ENCODE measurements at places on chromosomes 16 and 17.

GRCh38 chr16:81740169-81740568, 38.9 kb upstream of the PLCG2 start:
- no peak for DNase-seq

DNA sequence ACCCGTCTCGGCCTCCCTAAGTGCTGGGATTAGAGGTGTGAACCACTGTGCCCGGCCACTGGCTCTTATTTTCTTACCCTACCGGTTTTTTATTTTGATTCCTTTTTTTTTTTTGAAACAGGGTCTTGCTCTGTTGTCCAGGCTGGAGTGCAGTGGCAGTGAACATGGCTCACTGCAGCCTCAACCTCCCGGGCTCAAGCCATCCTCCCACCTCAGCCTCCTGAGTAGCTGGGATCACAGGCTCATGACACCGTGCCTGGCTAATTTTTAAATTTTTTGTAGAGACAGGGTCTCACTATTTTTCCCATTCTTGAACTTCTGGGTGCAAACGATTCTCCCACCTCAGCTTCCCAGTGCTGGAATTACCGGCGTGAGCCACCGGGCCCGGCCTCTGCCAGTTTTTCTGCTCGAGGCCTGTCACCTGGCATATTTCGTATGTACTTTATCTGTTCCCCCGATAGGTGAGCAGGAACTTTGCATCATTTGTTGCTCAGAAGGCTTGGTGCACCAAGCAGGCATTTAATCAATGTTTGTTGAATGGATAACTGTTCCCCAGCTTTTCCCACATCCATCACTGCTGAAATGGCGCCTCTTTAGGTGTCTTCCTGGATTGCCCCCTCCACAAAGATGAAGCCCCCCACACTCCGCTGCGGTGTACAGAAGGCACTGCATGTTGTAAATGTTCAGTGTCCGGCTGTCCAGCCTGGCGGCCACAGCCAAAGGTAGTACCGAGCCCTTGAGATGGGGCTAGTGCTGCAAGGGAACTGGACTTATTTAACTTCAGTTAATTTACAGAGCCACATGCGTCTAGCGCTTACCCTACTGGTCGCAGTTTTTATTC, 858 bp upstream of the TELO2 start:
- no peak for DNase-seq

DNA sequence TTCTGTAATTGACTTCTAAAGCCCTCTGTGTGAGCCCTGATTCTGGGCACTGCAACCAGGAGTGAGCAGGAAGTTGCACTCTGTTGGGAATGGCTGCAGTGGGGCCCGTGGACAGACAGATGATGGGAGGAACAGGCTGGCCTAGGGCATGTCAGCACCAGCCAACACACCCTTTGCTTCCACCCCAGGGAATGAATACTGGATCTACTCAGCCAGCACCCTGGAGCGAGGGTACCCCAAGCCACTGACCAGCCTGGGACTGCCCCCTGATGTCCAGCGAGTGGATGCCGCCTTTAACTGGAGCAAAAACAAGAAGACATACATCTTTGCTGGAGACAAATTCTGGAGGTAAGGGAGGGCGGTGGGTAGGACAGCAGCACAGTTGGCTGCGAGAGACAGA, 10.8 kb upstream of the LPCAT2 start:
- no peak for DNase-seq

GRCh38 chr17:16989230-16989952, 17.5 kb upstream of the TNFRSF13B start:
- DNase-seq: peak; percentile 56

GRCh38 chr16:56767024-56767423, 37.1 kb downstream of the NUP93 start:
- DNase-seq: no peak

DNA sequence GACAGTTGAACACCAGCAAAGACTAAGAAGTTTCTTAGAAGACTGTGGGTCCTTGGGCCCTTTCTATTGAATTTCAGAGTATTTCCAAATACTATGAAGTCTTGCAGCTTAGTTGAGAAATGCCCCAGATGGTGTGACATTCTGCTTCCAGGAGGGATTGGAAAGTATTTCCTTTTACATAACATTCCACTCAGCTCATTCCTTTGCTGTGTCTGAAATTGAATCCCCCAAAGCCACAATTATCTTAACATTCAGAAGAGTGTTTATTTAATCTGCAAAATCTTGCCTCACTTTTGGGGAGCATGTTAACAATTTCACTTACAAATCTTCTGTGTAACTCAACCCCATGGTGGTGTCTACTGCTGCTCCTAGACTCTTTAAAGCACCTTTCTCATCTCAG, 307.7 kb downstream of the WWOX start:
- DNase-seq: no peak

DNA sequence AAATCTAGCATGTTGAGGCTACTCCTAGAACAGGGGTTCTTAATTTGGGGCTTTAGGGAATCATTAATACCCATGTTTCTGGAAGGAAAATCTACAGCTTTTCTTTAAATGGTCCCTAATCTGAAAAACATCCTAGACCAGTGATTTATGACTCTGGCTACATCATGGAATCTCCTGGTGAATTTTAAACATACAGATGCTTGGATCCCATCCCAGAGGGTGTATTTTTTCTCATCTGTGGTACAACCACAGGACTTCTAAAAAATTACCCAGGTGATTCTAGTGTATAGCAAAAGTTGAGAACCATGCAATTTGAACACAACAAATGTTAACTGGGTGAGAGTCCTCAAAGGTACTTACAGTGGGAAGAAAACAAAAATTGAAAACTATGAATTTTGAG, 41.5 kb downstream of the KANSL1 start:
- DNase-seq: no peak

Data from activated CD4-positive, alpha-beta T cell treated with anti-CD3 and anti-CD28 coated beads, Interleukin-2, Interleukin-4, amounts not matched to agents 100 ng/mL and 50 ng/mL, durations not matched to agents 16 hours and 8 hours (primary cell).